ENCODE measurements at places on chromosomes 6 and 20. TPM values are rescaled to one million over a fixed set of nuclear protein-coding genes. Genes with fewer than 3 reads are reported as not detected.

GRCh38 chr6:45678285-45678607 is 300.5 kb upstream of the SUPT3H start:
- H3K4me1 ChIP-seq: peaks cover 41% of the 10 kb centered on the region
- no peaks in the 10 kb centered on the region for H3K27me3 ChIP-seq
- H3K36me3 ChIP-seq: peaks cover 9% of the 10 kb centered on the region

The SEL1L2 gene
- total RNA-seq: not detected

The OOEP gene
- not detected for total RNA-seq

DNA sequence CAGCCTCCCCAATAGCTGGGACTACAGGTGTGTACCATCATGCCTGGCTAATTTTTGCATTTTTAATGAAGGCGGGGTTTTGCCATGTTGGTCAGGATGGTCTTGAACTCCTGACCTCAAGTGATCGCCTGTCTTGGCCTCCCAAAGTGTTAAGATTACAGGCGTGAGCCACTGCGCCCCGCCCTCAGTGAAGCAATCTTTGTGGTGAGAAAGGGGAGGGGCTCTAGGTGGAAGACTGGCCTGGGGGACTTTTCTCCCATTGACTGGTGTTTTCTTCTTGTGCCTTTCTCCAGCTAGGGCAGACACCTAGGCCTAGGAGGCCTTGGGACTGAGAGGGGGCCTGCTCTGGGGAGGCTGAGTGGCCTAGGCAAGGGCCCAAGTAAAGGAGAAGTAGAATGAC is 84.1 kb downstream of the DNAAF9 start:
- no peak overlapping the region for H3K4me3 ChIP-seq
- H3K36me3 ChIP-seq: peaks cover 2% of the 10 kb centered on the region
- peaks cover 8% of the 10 kb centered on the region for H3K4me1 ChIP-seq
- H3K27me3 ChIP-seq: no peaks in the 10 kb centered on the region
- H3K27ac ChIP-seq: no peak overlapping the region
- peak; percentile 10 for DNase-seq

The TSBP1 gene
- total RNA-seq: not detected

- H3K4me1 ChIP-seq: peaks cover 2% of the 10 kb centered on the region
- no peak for DNase-seq
- H3K27me3 ChIP-seq: no peaks in the 10 kb centered on the region
- no peak overlapping the region for H3K27ac ChIP-seq
- no peaks in the 10 kb centered on the region for H3K36me3 ChIP-seq
- no peak overlapping the region for H3K4me3 ChIP-seq
Observed at GRCh38 chr6:14359438-14359837, 241.9 kb downstream of the CD83 start.

- H3K27me3 ChIP-seq: no peaks in the 10 kb centered on the region
- DNase-seq: no peak
- H3K4me1 ChIP-seq: no peaks in the 10 kb centered on the region
- H3K4me3 ChIP-seq: no peak overlapping the region
- H3K27ac ChIP-seq: no peak overlapping the region
- no peaks in the 10 kb centered on the region for H3K36me3 ChIP-seq
Observed at GRCh38 chr6:82521369-82521768, 157.8 kb downstream of the TPBG start.

GRCh38 chr6:100845676-100846075 is 35.5 kb downstream of the ASCC3 start:
- no peak overlapping the region for H3K27ac ChIP-seq
- H3K4me1 ChIP-seq: peaks cover 30% of the 10 kb centered on the region
- DNase-seq: no peak
- peaks cover 19% of the 10 kb centered on the region for H3K36me3 ChIP-seq
- no peak overlapping the region for H3K4me3 ChIP-seq
- no peaks in the 10 kb centered on the region for H3K27me3 ChIP-seq

The CST5 gene
- not detected for total RNA-seq

- H3K27me3 ChIP-seq: no peaks in the 10 kb centered on the region
- no peak overlapping the region for H3K4me3 ChIP-seq
- H3K27ac ChIP-seq: no peak overlapping the region
- H3K4me1 ChIP-seq: peaks cover 31% of the 10 kb centered on the region
- no peak for DNase-seq
Observed at GRCh38 chr20:53735536-53736050, 142.0 kb upstream of the ZNF217 start.

- H3K27ac ChIP-seq: peak overlapping the region; percentile 97
- peaks cover 85% of the 10 kb centered on the region for H3K36me3 ChIP-seq
- no peak for DNase-seq
- peaks cover 5% of the 10 kb centered on the region for H3K27me3 ChIP-seq
- peaks cover 67% of the 10 kb centered on the region for H3K4me1 ChIP-seq
- peak overlapping the region; percentile 95 for H3K4me3 ChIP-seq
Observed at GRCh38 chr6:396126-396520, 4.6 kb downstream of the IRF4 start.

The ZSCAN23 gene
- total RNA-seq: 1.1 TPM

GRCh38 chr6:72416744-72417465 is 205.0 kb upstream of the KCNQ5 start:
- H3K27ac ChIP-seq: no peak overlapping the region
- DNase-seq: no peak
- no peaks in the 10 kb centered on the region for H3K36me3 ChIP-seq
- H3K4me1 ChIP-seq: no peaks in the 10 kb centered on the region
- no peak overlapping the region for H3K4me3 ChIP-seq

DNA sequence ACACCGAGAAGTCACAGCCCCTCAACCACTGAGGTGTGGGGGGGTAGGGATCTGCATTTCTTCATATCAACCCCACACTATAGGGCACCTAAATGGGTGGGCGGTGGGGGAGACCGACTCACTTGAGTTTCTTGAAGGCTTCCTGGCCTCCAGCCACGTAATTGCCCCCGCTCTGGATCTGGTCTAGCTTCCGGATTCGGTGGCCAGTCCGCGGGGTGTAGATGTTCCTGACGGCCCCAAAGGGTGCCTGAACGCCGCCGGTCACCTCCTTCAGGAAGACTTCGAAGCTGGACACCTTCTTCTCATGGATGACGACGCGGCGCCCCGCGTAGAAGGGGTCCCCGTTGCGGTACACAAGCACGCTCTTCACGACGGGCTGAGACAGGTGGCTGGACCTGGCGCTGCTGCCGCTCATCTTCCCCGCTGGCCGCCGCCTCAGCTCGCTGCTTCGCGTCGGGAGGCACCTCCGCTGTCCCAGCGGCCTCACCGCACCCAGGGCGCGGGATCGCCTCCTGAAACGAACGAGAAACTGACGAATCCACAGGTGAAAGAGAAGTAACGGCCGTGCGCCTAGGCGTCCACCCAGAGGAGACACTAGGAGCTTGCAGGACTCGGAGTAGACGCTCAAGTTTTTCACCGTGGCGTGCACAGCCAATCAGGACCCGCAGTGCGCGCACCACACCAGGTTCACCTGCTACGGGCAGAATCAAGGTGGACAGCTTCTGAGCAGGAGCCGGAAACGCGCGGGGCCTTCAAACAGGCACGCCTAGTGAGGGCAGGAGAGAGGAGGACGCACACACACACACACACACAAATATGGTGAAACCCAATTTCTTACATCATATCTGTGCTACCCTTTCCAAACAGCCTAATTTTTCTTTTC is at the start of gene DCDC2:
DCDC2 (minus strand) TSS at position 724 of the 883 bp plus-strand sequence; CDS start at position 415, 309 bp downstream.
- H3K4me1 ChIP-seq: peaks cover 25% of the 10 kb centered on the region
- DNase-seq: peak; percentile 59
- no peaks in the 10 kb centered on the region for H3K36me3 ChIP-seq
- no peak within 1 kb of the TSS for H3K27ac ChIP-seq

DNA sequence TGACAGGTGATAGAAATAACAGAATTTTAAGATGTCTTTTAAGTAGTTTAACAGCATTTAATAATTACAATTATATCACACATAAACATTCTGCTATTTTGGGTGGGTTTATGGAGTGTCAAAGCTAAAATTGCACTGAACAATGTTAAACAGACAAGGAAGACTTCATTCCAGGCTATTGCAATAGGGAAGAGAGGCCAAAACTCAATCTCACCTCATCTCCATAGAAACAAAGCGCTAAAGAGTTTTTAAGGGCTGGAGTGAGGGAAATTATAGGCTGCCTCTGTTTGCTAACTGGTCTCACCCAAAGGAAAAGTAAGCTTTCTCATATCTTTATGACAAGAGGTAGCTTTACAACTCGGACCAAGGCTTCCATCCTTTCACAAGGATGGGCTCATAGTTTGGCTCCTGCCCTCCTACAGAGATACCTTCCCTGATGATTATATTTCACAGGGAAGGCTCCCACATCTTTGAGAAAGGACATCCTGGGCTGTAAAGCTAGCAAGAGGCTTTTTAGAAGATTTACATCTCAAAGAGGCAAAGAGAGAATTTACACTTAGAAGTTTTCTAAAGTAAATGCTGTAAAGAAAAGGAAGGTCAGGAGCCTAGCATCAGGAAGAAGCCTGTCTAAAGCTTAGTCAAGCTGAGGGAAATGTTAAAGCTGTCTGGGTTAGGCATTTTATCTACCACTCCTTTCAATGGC is 350.2 kb upstream of the IMPG1 start:
- no peaks in the 10 kb centered on the region for H3K4me1 ChIP-seq
- H3K27me3 ChIP-seq: no peaks in the 10 kb centered on the region
- no peak overlapping the region for H3K4me3 ChIP-seq
- no peaks in the 10 kb centered on the region for H3K36me3 ChIP-seq

The BMP6 gene
- 0.40 TPM for total RNA-seq

The ARG1 gene
- not detected for total RNA-seq

GRCh38 chr6:51495096-51495495 is 592.3 kb downstream of the PKHD1 start:
- H3K27me3 ChIP-seq: no peaks in the 10 kb centered on the region
- H3K27ac ChIP-seq: no peak overlapping the region
- no peak for DNase-seq
- no peak overlapping the region for H3K4me3 ChIP-seq

- no peak for DNase-seq
- no peaks in the 10 kb centered on the region for H3K36me3 ChIP-seq
- H3K27me3 ChIP-seq: peaks cover 40% of the 10 kb centered on the region
- no peak overlapping the region for H3K4me3 ChIP-seq
Observed at GRCh38 chr20:39107741-39108140, 145.6 kb downstream of the DHX35 start.

GRCh38 chr6:137417396-137417795 is 76.8 kb downstream of the OLIG3 start:
- H3K36me3 ChIP-seq: no peaks in the 10 kb centered on the region
- DNase-seq: no peak
- H3K4me1 ChIP-seq: peaks cover 11% of the 10 kb centered on the region

DNA sequence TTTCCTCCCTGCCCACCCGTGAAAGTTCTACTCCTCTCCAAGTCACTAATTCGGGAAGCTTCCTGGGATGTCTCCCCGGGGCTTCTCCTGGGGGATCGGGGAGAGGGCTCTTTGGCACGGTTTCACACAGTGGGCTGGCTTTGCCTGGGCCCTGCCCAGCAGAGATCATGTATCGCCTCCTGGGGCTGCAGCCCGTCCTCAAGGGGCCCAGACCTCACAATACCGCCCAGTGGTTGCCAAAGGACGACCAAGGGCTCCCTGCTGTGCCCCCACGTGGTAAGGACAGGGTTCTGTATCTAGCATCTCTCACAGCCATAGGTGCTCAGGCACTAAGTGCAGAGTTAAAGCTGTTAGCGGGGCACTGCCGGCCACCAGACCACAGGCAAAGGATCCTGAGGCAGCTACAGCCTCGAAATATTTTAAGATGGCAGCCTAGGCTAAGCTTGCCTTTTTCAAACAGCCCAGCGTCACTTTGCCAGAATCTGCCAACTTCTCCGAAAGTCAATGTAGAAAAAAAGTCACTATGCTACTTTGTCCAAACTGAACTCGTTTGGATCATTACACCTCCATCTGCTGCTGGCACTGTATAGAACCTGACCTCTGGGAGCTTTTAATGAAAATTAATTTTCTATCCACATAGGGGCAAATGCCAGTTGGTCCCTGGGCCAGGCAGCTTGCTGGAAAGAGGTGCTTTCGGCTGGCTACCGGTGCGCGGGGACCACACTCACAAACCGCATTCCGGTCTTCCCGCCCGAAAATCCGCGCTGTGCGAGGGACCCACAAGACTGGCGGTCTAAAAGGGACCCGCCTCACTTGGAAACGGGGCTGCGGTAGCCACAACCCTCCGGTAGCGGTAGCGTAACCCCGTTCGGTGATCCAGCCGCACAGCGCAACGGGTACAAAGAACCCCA is 1.3 kb upstream of the NNAT start:
- H3K4me1 ChIP-seq: peaks cover 22% of the 10 kb centered on the region
- H3K4me3 ChIP-seq: no peak overlapping the region
- H3K27me3 ChIP-seq: no peaks in the 10 kb centered on the region

The BMP7 gene
- not detected for total RNA-seq

GRCh38 chr20:58906894-58907293 is 54.4 kb downstream of the GNAS start:
- H3K4me3 ChIP-seq: peak overlapping the region; percentile 18
- no peaks in the 10 kb centered on the region for H3K27me3 ChIP-seq
- H3K27ac ChIP-seq: peak overlapping the region; percentile 81
- peaks cover 79% of the 10 kb centered on the region for H3K36me3 ChIP-seq

The CLPSL1 gene
- total RNA-seq: not detected

DNA sequence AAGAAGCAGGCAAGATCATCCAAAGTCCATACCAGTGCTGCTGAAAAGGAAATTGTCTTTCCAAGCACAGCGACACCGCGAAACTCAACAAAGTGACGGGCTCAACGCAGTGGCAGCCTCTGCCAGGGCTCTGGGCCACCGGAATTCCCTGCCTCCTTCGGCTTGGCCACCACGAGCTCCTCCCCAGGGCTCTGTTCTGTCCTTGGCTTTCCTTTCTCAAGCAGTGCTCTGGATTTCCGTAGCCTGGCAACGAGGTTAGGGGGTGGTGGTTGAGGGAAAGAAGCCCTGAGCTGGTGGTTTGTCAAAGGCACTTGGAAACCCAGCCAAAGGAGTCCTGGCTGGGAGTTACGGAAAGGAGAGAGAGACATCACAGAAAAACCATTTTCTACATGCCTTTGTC is 31.2 kb downstream of the PRR18 start:
- peaks cover 5% of the 10 kb centered on the region for H3K4me1 ChIP-seq
- no peaks in the 10 kb centered on the region for H3K36me3 ChIP-seq
- no peak overlapping the region for H3K4me3 ChIP-seq

GRCh38 chr6:77205936-77206335 is 257.4 kb downstream of the HTR1B start:
- no peak overlapping the region for H3K27ac ChIP-seq
- no peaks in the 10 kb centered on the region for H3K36me3 ChIP-seq
- no peaks in the 10 kb centered on the region for H3K27me3 ChIP-seq
- H3K4me1 ChIP-seq: no peaks in the 10 kb centered on the region
- no peak overlapping the region for H3K4me3 ChIP-seq

The GTSF1L gene
- not detected for total RNA-seq

GRCh38 chr6:4124351-4124750 is 11.0 kb downstream of the ECI2 start:
- no peak overlapping the region for H3K4me3 ChIP-seq
- H3K27me3 ChIP-seq: no peaks in the 10 kb centered on the region
- H3K4me1 ChIP-seq: peaks cover 7% of the 10 kb centered on the region
- DNase-seq: no peak

The TFEB gene
- 11.7 TPM for total RNA-seq

GRCh38 chr6:44624226-44624625 is 236.7 kb downstream of the CDC5L start:
- no peaks in the 10 kb centered on the region for H3K36me3 ChIP-seq
- H3K27ac ChIP-seq: no peak overlapping the region

GRCh38 chr6:397604-398003 is 6.1 kb downstream of the IRF4 start:
- H3K4me3 ChIP-seq: peak overlapping the region; percentile 73
- peaks cover 81% of the 10 kb centered on the region for H3K4me1 ChIP-seq
- H3K36me3 ChIP-seq: peaks cover 91% of the 10 kb centered on the region

- no peaks in the 10 kb centered on the region for H3K4me1 ChIP-seq
- no peak overlapping the region for H3K4me3 ChIP-seq
Observed at GRCh38 chr6:118263921-118264486, 284.1 kb upstream of the PLN start.

The TINAG gene
- not detected for total RNA-seq
